ENCODE measurements at places on chromosomes 16 and 17.

DNA sequence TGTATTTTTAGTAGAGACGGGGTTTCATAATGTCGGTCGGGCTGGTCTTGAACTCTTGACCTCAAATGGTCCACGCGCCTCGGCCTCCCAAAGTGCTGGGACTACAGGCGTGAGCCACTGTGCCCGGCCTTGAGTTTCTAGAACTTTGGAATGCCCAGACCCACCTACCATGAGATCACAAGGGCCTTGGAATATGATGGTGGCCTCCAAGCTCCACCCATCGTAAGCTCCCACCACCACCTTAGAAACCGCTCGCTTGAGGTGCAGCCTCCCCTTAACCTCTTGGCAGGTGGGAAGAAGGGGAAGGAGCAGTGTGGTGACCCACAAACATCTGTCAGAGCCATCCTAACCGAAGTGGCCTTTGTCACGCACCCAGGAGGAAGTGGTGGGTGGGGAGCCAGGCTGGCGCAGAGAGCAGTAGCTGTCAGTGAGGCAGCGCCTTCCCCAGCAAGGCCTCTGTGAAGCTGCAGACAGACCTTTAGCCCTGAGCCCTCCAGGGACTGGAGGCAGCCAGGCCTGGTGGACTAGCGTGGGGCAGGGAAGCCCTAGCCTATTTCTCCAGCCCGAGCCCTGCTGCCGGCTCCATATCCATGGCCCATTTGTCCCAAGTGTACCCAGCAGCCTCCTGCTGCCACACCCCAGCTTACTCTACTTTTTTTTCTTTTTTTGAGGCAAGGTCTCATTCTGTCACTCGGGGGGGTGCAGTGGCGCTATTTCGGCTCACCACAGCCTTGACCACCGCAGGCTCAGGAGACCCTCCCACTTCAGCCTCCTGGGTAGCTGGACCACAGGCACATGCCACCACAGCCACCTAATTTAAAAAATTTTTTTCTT is 13.1 kb upstream of the SEPHS2 start:
- no peak for DNase-seq

DNA sequence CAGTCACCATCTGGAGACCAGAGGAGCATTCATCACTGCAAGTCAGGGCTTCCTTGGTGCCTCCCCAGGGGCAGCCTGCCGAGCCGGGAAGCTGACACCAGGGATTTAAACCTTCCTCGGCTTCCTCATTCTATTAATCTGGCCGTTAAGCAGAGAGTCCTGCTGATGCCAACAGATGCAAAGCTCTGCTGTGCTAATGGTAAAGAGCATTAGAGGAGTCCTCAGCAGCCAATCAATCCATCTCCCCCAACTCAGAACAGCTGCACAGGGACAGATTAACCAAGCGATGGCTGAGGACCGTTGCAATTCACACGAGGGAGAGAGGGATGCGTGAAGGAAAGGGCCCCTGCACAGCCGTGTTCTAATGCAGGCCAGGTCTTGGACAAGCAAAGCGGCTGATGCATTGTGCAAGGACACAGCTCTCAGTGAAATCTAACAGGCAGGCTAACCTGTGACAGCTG is 116.6 kb downstream of the XYLT1 start:
- no peak for DNase-seq

DNA sequence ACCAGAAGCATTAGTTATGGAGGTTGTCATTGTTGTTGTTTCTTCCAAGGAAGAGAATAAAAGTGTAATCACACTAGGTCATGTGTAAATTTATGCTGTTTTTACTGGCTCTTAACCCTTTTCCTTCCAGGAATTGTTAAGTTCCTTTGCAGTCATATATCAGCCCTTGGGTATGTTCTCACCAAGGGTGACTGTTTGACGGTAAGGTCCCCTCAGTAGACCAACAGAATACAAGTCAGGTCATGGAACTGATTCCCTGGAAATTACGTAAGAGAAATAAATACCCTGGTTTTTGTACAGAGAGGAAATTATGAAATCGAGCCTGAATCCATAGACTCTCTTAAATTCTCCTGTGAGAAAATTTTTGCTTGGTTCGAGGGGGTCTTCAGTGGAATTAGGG is 11.2 kb upstream of the KCNJ2 start:
- DNase-seq, result no peak

- DNase-seq, result no peak
Observed at GRCh38 chr16:75138233-75138632, 10.1 kb upstream of the ZFP1 start.

GRCh38 chr16:82636485-82636884 is 9.7 kb downstream of the CDH13 start:
- DNase-seq, result no peak

- DNase-seq, result no peak
Observed at GRCh38 chr17:74282587-74283370, 8.7 kb downstream of the DNAI2 start.

DNA sequence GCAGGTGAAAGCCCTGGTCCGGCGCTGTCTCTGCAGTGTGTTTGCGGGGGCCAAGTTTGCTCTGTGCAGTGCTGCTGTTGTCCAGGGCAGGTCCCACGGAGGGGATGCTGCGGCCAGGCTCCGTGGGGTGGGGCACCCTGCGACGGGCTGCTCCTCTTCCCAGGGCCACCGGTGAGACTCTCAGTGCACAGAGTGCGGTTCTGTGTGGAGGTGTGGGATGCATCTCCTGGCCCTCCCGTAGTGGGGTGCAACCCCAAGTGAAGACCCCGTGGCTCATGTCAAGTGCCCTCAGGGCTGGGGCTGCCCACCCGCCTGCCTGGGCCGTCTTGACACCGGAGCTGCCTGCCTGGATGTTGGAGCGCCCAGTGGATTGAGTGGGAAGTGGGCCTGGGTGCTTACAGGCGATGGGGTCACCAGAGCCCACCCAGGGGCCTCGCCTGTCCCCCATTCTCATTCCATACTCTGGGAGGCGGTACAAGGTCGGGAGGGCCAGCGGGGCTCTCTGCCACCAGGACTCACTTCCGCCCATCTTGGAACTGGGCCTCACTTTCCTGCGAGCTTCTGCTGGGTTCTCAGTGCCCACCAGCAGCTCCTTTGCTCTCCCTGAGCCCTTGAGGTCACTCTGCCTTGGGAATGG is 119.9 kb downstream of the BANP start:
- no peak for DNase-seq

- no peak for DNase-seq
Observed at GRCh38 chr17:51298508-51299371, 38.4 kb downstream of the UTP18 start.

Measured in SJSA1 (cell line).